Posterior cingulate gyrus (tissue), 11 donors: ENCODE measurements at places on chromosomes 5 and 9.

- DNase-seq = no peak
Measured at GRCh38 chr9:18447541-18447940, 26.4 kb upstream of the ADAMTSL1 start.

DNA sequence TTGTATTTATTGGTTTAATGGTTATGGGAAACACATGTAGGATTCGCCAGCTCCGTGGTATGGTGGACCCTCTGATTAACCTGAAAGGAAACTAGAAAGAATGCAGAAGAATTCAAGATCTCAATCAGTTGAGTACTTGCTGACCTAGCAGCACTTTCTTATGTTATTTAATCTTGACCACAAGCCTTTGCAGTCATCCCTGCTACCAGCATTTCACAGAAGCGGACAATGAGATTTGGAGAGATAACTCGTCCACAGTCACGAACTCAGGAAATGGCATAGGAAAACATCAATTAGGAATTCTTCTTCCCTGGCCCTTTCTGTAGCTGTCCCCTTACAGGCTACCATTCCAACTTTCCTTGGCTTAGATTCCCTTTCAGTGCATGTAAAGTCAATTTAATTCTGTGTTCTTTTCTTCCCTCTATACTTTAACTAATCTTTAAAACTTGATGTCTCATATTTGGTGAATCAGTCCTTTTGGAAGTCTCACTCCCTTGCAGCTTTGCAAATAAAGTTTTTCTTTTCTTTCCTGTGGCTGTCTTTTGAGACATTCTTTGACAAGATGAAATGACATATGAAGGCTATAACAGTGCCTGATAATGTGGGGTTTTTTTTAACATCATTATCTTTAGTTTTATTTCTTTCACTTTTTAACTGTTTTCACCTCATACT is 1.3 kb upstream of the SLC44A1 start:
- no peak for DNase-seq

DNA sequence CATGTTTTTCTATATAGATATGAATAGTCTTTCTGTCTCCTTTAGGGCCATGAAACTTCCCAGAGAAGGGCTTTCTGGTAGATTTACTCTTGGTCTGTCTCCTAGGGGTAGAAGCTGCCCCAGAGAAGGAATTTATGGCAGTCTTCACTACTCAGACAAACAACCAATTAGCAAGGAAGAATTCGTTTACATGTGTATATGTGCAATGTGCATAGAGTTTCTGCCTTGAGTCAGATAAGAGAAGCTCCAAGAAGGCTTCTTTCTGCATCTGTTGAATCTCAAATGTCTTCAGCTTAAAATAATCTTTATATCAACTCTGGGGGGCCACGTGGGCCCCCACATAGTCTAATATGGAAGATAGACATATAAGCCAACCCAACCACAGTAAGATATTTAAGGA is 7.6 kb upstream of the CLINT1 start:
- DNase-seq = no peak

DNA sequence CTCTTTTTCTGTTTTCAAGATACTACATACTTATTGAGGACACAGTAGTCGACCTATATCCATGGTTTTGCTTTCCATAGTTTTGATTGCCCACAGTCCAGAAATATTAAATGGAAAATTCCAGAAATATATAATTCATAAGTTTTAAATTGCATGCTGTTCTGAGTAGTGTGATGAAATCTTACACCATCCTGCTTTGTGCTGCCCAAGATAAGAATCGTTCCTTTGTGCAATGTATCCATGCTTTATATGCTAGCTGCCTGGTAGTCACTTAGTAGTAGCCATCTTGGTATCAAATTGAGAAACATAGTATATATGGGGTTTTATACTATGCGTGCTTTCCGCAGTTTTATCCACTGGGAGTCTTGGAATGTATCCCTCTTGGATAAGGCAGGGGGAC is 59.0 kb downstream of the CWC27 start:
- no peak for DNase-seq

DNA sequence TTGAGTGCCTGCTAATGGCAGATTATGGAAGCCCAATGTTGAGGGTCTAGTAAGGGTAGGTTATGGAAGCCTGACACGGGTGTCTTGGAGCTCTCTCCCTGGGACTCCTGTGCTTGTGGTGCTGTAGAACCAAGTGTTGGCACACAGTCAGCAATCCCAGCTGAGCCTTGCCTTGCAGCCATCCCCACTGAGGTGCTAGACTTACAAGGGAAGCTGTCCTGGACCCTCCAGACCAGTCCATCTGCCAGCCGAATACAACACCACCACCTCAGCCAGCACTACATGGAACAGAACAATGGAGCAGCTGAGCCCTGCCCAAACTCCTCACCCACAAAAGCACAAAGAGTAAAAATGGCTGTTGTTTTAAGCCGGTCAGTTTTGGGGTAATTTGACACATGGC is 90.5 kb upstream of the DNAH5 start:
- no peak for DNase-seq

GRCh38 chr9:84838879-84839278 is 169.3 kb downstream of the NTRK2 start:
- no peak for DNase-seq

DNA sequence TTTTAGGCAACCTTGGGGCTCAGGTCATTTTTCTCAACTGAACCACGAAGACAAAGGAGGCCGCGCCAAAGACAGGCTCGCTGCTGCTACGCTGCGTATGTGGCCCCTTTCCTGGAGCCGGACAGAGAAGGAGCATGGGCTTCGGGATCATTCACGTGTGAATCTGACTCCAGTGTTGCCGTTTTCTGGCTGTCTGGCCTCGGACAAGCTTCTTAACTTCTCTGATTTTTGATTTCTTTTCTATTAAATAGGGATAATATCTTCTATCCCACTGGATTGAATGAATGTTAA is 50.8 kb upstream of the ZNF366 start:
- no peak for DNase-seq

DNA sequence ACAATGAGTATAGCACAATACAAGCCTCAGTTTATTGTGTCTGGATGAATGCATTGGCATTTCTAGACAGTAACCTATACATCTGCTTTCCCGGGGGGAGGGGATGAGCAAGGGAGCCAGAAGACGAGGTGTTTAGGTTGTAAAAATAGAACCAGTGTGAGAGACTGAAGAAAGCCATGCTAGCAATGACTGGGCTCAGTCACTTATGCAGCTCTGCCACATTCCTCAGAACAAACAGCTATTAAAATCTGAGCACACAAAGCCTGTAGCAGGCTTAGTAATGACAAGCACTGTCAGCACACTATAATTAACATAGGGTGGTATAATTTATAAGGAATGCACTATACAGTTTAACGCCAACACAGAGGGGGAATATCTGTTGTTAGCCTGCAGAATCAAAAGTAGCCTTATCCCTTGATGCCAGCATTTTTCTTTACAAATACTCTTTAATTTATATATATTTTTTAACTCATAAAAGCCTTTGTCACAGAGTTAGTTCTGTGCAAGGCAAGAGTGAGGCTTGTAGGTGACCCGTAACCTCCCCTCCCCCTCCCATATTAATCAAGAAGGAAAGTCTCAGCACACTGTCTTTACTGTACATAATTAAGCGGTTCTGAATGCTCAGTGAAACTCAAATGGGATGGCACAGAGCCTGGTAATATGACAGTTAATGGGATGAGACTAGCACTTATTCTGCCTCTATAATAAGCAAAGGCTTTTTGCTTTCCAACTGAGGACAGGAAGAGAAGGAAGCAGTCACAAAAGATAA is 295.4 kb downstream of the CSNK1G3 start:
- no peak for DNase-seq

GRCh38 chr9:89888677-89889076 is 283.9 kb downstream of the GADD45G start:
- peak; percentile 22 for DNase-seq

GRCh38 chr5:100479079-100479688 is 56.0 kb upstream of the FAM174A start:
- DNase-seq = no peak

- DNase-seq = no peak
Measured at GRCh38 chr5:114924769-114925168, 244.9 kb downstream of the TRIM36 start.

DNA sequence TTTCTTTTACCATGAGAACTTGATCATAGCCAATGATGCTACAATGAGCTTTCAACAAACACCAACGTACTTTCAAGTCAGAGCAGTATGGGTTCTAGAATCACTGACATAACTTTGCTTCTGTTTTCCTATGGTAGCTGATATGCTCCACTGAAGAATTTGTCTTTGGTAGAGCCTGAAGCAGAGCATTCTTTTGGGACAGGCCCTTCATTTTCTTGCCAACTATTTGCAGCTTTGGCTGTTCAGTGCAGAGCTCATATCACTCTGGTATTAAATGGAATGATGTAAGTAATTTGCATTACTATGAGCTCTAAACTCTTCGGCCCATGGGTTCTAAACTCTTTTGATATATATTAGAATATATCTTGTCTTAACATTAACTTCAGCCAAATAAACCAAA is 51.8 kb upstream of the APC start:
- no peak for DNase-seq

GRCh38 chr9:69759021-69759420 is 790 bp downstream of the PTAR1 start:
- no peak for DNase-seq
